ENCODE measurements at places on chromosomes 5 and 9.

- DNase-seq, result no peak
Observed at GRCh38 chr9:92098638-92099037, 16.6 kb downstream of the SPTLC1 start.

- peak; percentile 21 for DNase-seq
Observed at GRCh38 chr9:8784838-8785237, 985.3 kb upstream of the DMAC1 start.

GRCh38 chr5:137669811-137670210 is 66.1 kb downstream of the KLHL3 start:
- no peak for DNase-seq

DNA sequence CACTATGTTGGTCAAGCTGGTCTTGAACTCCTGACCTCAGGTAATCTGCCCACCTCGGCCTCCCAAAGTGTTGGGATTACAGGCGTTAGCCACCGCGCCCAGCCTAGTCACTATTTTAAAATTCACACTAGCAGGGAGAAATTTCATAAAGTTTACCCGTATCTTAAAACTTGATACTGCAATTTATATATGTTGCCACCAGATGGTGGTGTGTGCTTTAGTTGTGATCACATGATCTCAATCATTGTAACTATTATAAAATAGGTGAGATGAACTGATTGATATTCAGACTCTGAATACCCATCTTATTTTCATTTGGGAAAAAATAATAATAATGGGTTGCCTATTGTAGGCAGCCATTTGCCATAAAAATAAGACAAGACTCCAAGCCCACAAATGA is 1330.4 kb upstream of the WWC1 start:
- DNase-seq, result no peak

DNA sequence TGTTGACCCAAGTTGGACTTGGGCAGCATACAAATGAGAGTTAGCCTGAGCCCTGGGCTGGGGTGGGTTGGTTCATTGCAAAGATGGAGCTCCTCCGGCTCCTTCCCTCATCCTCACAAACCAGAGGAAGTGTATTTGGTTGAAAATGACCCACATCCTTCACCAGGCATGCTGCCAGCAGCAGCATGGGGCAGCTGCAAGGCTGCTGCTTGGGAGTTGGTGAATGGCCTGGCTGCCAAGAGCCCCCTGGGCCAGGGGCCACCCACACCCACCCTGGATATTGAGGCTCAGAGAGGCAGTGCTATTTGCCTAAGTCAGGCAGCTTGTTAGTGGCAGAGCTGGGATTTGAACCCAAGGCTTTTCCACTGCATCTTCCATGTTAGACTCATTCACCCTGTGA is 29.5 kb downstream of the PPARGC1B start:
- no peak for DNase-seq

- no peak for DNase-seq
Observed at GRCh38 chr9:101365181-101365580, 19.6 kb downstream of the BAAT start.

Data from neural progenitor cell (in vitro differentiated cells).